ENCODE measurements at places on chromosomes 2 and 18. TPM values are rescaled to one million over a fixed set of nuclear protein-coding genes. Genes with fewer than 3 reads are reported as not detected.
A peak's percentile ranks its signal among the peaks of the same experiment; 100 is the strongest.

Gene PER2
- total RNA-seq: 2.9 TPM

Gene ZBTB7C
- 10.2 TPM for total RNA-seq

DNA sequence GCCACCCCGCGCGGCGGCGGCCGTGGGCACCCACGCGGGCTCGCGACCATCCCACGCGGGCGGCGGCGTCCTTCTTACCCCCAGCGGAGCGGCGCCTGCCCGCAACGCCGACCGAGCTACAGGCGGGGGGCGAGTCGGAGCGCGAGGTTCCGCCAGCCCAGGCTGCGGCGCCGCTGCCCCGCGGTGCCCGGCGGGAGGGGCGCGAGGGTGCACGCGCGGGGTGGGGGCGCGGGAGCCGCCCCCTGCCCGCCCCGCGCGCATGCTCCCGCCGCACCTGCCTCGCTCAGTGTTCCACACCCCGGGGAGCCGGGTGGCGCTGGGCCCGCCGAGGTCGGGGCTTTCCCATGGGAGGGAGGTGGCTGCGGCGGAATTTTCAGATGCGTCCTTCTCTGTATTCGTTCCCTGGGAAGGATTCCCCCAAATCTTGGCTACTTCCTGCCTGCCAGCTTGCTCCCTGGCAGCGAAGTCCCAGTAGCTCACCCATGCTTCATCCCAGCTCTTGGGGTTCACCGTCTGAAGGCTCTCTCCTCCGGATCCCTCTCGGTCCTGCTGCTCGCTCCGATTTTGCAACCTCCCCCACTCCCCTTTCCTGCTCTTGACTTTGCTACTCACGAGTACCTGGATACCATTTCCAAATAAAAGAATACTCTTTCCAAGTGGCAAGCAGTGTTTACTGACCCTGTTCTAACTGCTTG lies at the start of gene L3MBTL4:
Gene L3MBTL4, minus strand, starts transcription at position 189 of the 695 bp plus-strand sequence. CDS start 103,286 bp downstream, outside the sequence.
- no peaks in the 10 kb centered on the region for H3K4me1 ChIP-seq
- H3K36me3 ChIP-seq: no peaks in the 10 kb centered on the region
- DNase-seq: peak; percentile 30
- H3K27ac ChIP-seq: peak within 1 kb of the TSS; percentile 90
- H3K4me3 ChIP-seq: peak within 1 kb of the TSS; percentile 79
- H3K27me3 ChIP-seq: no peaks in the 10 kb centered on the region

DNA sequence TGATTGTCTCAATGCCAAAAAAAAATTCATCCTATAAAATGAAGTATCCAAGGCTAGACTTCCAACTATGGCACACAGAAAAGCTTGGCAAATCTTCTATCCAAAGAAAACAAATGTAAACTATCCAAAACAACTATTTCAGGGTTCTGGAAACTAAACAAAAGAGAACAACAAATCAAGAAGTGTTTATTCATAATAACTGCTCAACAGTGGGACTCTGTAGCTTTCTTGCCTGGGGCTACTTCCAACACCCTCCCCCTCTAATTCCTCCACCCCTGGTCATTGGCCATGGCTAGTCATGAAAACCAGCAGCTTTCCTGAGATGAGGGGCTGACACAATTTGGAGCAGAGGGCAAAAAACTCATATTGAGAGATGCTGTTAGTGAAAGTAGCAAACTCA lies 107.0 kb downstream of the EXOC6B start:
- no peaks in the 10 kb centered on the region for H3K27me3 ChIP-seq
- H3K4me1 ChIP-seq: no peaks in the 10 kb centered on the region
- no peak overlapping the region for H3K27ac ChIP-seq
- DNase-seq: no peak

GRCh38 chr2:215429424-215429823 lies 6.4 kb downstream of the FN1 start:
- H3K27me3 ChIP-seq: no peaks in the 10 kb centered on the region
- H3K4me1 ChIP-seq: no peaks in the 10 kb centered on the region
- no peaks in the 10 kb centered on the region for H3K36me3 ChIP-seq
- H3K4me3 ChIP-seq: no peak overlapping the region
- H3K27ac ChIP-seq: no peak overlapping the region
- no peak for DNase-seq

GRCh38 chr2:122009561-122009960 lies 254.1 kb downstream of the TSN start:
- H3K4me1 ChIP-seq: no peaks in the 10 kb centered on the region
- no peaks in the 10 kb centered on the region for H3K27me3 ChIP-seq
- no peak for DNase-seq
- H3K4me3 ChIP-seq: no peak overlapping the region
- no peak overlapping the region for H3K27ac ChIP-seq
- H3K36me3 ChIP-seq: no peaks in the 10 kb centered on the region

- H3K36me3 ChIP-seq: no peaks in the 10 kb centered on the region
- DNase-seq: no peak
- no peak overlapping the region for H3K4me3 ChIP-seq
- no peaks in the 10 kb centered on the region for H3K27me3 ChIP-seq
- no peak overlapping the region for H3K27ac ChIP-seq
These were observed 750.2 kb upstream of the FANCL start for GRCh38 chr2:58991357-58991756.

- H3K4me1 ChIP-seq: no peaks in the 10 kb centered on the region
- H3K4me3 ChIP-seq: no peak overlapping the region
- DNase-seq: no peak
- H3K27me3 ChIP-seq: no peaks in the 10 kb centered on the region
- no peaks in the 10 kb centered on the region for H3K36me3 ChIP-seq
These were observed 215.5 kb downstream of the CYP26B1 start for GRCh38 chr2:71932037-71932779.

- no peak overlapping the region for H3K27ac ChIP-seq
- no peak for DNase-seq
- H3K27me3 ChIP-seq: no peaks in the 10 kb centered on the region
- H3K36me3 ChIP-seq: no peaks in the 10 kb centered on the region
- no peak overlapping the region for H3K4me3 ChIP-seq
These were observed 30.5 kb downstream of the MAL start for GRCh38 chr2:95056044-95056443.

GRCh38 chr2:148586522-148587128 lies 57.9 kb upstream of the EPC2 start:
- no peak overlapping the region for H3K4me3 ChIP-seq
- no peak overlapping the region for H3K27ac ChIP-seq
- no peak for DNase-seq

DNA sequence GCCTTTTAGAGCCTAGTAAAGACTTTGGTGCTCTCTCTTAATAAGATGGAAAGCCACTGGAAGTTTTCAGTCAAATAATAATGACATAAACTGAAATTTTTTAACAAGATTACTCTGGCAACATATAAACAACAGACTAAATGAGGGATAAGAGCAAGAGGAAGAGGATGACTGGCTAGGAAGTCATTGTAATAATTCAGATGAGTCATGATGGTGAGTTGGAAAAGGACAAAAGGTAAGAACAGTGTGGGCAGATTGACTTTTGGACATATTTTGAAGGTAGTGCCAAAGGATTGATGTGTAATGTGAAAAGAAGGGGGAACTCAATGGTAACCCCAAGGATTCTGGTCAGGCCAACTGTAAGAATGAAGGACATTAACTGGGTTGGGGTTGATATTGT lies 310.3 kb downstream of the NOL4 start:
- no peak for DNase-seq
- H3K36me3 ChIP-seq: no peaks in the 10 kb centered on the region
- no peak overlapping the region for H3K27ac ChIP-seq
- H3K4me3 ChIP-seq: no peak overlapping the region

GRCh38 chr2:12923907-12924610 lies 207.3 kb downstream of the TRIB2 start:
- no peaks in the 10 kb centered on the region for H3K4me1 ChIP-seq
- no peaks in the 10 kb centered on the region for H3K27me3 ChIP-seq
- DNase-seq: no peak
- H3K27ac ChIP-seq: no peak overlapping the region

GRCh38 chr2:10781746-10782145 lies 30.8 kb downstream of the PDIA6 start:
- no peak overlapping the region for H3K4me3 ChIP-seq
- DNase-seq: no peak
- no peaks in the 10 kb centered on the region for H3K4me1 ChIP-seq
- H3K36me3 ChIP-seq: no peaks in the 10 kb centered on the region
- H3K27me3 ChIP-seq: no peaks in the 10 kb centered on the region
- no peak overlapping the region for H3K27ac ChIP-seq

DNA sequence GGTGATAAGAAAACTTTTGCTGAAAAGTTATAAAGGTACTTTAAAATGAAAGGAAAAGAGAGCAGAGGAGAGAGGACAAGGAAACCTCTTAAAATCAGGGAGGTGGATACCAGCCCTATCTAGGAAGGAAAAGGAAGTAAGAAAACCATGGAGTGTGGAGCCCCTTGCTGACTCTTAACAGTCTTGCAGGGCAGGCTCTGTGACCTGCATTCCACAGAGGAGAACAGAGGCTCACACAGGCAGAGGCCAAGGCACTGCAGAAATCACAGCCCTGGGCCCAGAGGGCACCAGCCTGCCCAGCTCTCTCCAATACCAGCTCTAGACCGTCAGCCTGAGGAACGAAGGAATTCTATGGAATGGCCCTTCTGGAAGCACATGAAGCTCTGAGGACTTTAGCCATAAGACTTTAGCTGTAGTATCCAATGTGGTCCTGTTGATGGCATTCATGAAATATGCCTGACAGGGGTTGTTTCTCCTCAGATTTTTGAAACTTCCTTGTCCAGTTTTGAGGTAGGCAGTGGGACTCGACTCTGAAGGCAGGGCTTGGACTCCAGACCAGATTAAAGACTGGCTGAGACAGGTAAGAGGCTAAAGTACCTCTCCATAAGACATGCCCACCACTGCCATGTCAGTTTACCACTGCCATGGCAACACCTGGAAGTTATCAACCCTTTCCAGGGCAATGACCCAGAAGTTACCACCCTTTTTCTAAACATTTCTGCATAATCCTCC lies 216.3 kb downstream of the ANAPC1 start:
- DNase-seq: peak; percentile 33
- H3K27me3 ChIP-seq: no peaks in the 10 kb centered on the region
- H3K27ac ChIP-seq: no peak overlapping the region
- H3K36me3 ChIP-seq: no peaks in the 10 kb centered on the region

DNA sequence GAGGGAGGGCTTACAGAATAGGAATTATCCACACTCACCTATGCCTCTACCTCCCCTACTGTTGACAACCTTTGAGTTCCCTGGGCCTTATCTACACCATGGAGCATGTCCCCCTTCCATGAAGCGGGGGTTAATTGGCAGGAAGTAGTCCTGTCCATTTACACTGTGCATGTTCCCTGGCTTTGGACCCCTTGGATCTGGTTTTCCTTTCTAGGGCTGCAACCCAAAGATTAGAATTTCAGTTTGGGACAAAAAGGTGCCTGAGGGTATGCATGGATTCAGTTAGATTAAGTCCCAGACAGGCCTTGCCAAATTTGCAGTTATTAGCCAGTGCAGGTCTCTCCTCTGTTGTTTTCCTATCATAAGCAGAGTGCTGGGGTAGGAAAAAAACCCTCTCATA lies 180.3 kb downstream of the CMPK2 start:
- no peaks in the 10 kb centered on the region for H3K27me3 ChIP-seq
- no peak overlapping the region for H3K4me3 ChIP-seq
- no peaks in the 10 kb centered on the region for H3K4me1 ChIP-seq
- no peak overlapping the region for H3K27ac ChIP-seq

DNA sequence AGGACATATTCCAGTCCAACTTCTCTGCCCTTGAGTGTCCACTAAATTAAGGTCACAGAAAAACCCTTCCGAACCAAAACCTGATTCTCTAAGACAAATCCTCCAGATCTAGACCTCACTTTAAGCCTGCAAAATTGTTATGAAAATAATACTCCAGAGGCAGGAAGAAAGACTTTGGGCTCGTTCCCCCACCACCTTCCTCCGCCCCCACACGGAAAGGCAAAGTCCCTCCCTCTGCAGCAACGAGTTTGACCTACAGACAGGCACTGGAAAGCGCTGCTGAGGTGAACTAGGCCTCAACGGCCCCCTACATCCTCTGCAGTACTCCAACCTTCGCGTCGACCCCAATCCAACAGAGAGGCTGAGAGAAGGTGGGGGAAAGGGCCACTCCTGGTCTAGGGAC lies 808 bp downstream of the ATP5MC3 start:
- H3K36me3 ChIP-seq: no peaks in the 10 kb centered on the region
- H3K4me1 ChIP-seq: no peaks in the 10 kb centered on the region
- H3K4me3 ChIP-seq: peak overlapping the region; percentile 71
- DNase-seq: peak; percentile 26
- peak overlapping the region; percentile 87 for H3K27ac ChIP-seq
- H3K27me3 ChIP-seq: no peaks in the 10 kb centered on the region

- H3K36me3 ChIP-seq: no peaks in the 10 kb centered on the region
- H3K4me3 ChIP-seq: no peak overlapping the region
- DNase-seq: no peak
- H3K4me1 ChIP-seq: no peaks in the 10 kb centered on the region
- no peaks in the 10 kb centered on the region for H3K27me3 ChIP-seq
- no peak overlapping the region for H3K27ac ChIP-seq
These were observed 74.2 kb downstream of the LPIN1 start for GRCh38 chr2:11820650-11821049.

DNA sequence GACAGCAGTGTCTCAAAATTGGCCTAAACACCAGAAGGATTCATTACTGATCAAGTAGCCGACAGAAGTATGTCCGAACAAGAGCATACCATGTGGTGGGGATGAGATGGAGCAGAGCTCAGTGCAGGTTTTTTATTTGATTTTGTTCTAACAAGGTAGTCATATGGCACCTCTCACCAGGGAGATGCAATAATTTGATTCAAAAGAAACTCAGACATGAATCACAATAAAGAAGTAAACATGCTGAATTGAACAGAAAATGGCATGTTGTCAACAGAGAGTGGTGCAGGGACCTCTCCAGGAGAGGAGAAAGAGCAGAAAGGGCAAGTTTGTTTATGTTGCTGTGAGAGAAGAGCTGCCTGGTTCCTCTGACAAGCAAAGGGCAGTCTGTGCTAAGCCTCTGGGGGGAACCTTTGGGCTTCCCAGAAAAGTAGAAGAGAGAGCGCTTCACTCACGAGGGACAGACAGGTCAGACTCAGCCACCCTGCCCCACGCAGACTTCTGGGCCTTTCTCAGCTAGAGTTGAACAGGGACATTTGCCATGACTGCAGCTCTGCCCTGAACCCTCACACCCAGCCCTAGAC lies 351.3 kb upstream of the RAB12 start:
- H3K4me3 ChIP-seq: no peak overlapping the region
- H3K36me3 ChIP-seq: no peaks in the 10 kb centered on the region
- H3K27ac ChIP-seq: no peak overlapping the region
- no peak for DNase-seq
- no peaks in the 10 kb centered on the region for H3K27me3 ChIP-seq

GRCh38 chr18:32469190-32469651 lies 1.5 kb downstream of the GAREM1 start:
- no peaks in the 10 kb centered on the region for H3K27me3 ChIP-seq
- peak; percentile 17 for DNase-seq
- H3K4me3 ChIP-seq: peak overlapping the region; percentile 54
- peak overlapping the region; percentile 93 for H3K27ac ChIP-seq
- H3K4me1 ChIP-seq: peaks cover 4% of the 10 kb centered on the region

DNA sequence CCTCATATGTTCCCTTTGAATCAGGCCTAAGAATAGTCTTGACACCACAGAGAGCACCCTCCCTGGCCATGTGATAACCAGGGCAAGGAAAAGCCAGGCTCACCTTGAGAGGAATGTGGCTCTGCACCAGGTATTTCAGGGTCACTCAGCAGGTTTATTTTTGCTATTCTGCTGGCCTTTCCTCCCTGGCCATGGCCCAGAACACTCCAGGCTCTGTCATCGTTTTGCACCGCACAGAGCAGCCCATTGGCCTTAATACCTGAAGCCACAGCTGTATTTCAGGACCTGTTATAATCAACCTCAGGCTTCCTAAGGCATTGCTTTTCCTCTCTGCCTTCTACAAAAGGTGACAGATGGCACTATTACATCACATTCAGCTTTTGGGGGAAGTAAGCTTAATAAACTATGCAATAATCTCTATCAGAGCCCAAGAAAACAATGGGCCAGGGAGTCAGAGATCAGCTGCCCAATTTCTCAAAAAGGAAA lies 668.3 kb downstream of the IRS1 start:
- no peak overlapping the region for H3K27ac ChIP-seq
- H3K36me3 ChIP-seq: no peaks in the 10 kb centered on the region
- no peaks in the 10 kb centered on the region for H3K4me1 ChIP-seq
- H3K4me3 ChIP-seq: no peak overlapping the region
- H3K27me3 ChIP-seq: no peaks in the 10 kb centered on the region

Data from uterus (tissue), 4 donors.